ENCODE measurements at places on chromosomes 1 and 21.

DNA sequence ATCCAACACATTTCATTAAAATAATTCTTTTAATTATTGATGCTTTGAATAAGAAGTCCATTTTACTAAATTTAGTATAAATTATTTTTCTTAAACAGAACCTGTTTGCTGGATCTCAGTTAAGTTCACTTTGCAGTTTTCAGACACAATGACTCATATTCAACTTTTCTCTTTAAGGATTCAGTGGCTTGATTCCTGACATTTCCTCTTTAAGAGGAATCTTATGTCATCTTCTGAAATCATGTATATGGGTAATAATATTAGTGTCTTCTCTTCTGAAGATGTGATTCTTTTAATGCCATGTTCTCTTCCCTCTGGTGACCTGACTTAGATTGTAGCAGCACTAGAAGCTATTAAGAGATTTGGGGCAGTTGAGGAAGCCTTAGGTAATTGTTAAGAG is 12.6 kb downstream of the CREG1 start:
- peak; percentile 47 for DNase-seq

DNA sequence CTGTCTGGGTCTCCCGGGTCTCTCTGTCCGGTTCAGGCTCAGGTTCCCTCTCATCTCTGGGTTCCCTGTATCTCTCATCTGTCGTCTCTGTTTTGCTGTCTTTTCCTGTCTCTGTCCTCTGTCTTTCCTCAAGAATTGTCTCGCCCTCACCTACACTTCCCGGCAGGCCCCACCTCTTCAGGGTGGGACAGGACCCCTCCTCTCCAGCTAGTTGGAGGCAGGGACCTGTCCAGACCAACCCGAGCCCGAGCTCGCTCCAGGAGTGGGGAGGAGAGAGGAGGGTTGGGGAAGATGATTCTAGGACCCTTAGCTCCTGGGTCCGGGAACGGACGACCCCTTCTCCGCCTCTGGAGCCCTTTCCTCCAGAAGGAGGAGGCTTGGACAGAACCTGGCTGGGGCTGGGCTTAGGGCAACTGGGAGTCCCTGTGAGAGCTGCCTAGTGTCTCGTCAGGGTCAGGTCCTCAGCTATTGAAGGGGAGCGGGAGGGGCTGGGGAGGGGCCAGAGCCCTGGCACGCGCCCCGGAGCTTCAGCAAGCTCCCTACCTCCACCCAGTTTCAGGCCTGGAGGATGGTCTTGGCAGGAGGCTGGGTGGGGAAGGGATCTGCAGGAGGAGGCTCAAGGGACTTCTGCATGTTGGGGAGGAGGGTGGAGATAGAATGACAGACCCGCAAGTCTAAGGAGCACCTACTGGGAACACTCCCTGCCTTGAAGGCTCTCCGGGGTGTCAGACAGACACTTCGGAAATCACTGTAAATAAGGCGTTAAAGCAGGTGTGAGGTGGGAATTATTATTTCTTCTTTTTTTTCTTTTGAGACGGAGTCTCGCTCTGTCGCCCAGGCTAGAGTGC is 26.3 kb upstream of the EPB41 start:
- no peak for DNase-seq

DNA sequence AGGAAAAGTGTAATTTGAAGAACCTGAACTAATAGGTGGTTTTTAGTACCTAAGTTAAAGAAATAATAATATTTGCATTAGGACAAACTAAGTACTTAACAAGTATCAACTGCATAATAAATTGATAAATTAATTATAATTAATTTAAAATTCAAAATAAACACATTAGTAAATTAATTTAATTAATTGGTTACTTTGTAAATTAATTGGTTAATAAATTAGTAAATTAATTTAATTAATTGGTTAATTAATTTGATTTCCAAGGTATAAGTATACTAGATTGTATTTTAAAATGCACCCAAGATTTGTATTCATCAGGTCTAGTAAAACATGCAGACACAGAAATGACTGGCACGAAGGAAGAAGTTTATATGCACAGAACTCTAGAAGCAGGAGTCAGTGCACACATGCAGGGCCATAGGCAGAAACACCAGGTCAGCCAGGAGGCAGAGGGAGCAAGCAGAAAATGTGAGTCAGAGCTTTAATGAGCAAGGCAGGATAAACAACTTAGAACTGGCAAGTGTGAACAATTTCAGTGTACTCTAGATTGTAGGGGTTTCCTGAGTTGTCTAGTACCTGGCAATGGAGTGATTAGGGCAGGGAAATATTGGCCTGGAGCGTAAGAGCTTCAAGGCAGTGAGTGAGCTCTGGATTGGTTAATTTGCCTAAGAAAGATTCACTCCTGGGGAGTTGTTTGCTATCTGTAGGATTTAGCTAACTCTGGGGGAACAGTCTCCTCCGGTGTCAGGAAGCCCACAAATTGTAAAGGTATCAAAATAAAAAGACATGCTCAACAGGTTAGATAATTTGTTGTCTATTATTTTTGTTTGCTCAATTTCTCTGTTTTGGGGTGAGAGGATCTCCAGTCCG is 665.7 kb downstream of the MRPL39 start:
- DNase-seq = no peak

- peak; percentile 27 for DNase-seq
Observed at GRCh38 chr1:2003541-2004131, at the start of gene CFAP74. Gene CFAP74 (minus strand): TSS chr1:2003786. CDS start chr1:1990956, 12,830 bp downstream.

DNA sequence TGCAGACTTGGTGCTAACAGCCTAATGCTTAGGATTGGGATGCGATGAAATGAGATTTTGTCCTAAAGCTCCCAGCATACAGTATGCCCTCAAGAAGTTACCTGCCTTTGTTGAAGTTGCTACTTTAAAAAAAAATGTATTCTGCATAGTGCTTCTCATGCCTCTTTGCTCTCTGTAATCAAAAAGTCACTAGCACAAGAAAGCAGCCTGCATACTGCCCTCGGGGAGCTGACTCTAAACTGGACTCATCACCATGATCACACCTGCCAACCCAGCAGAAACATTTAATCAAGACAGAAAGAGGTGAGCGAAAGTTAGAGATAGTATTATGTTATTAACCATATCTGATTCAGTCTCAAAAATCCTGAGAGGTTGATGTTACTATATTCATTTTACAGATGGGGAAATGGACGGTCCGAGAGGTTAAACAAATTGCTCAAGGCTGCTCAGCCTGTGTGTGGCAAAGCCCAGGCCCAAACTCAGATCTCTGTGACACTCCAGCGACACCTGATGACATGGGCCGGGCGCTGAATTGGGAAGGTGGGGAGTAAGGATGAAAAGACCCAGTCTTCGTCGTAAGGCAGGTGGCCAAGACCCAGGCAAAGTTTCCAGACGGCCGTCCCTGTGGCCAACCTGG is 1.1 kb downstream of the BATF3 start:
- no peak for DNase-seq

- peak; percentile 16 for DNase-seq
Observed at GRCh38 chr1:11749203-11749689, 12.7 kb upstream of the C1orf167 start.

DNA sequence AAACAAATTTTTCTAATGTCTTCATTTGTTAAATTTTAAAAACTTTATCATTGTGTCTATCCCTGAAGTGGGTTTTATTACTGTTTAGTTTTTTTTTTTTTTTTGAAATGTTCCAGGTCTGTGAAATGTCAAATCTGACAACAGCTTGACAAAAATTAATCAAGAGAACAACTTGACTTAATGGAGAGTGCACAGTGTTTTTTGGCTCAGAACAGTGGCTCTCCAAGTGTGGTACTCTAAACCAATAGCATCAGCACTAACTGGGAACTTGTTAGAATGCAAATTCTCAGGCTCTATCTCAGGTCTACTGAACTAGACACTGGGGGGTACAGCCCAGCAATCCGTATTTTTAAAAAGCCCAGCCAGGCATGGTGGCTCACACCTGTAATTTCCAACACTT is 49.2 kb downstream of the ATP1B1 start:
- DNase-seq = no peak

- no peak for DNase-seq
Observed at GRCh38 chr1:147754661-147755060, 5.7 kb downstream of the GJA5 start.

DNA sequence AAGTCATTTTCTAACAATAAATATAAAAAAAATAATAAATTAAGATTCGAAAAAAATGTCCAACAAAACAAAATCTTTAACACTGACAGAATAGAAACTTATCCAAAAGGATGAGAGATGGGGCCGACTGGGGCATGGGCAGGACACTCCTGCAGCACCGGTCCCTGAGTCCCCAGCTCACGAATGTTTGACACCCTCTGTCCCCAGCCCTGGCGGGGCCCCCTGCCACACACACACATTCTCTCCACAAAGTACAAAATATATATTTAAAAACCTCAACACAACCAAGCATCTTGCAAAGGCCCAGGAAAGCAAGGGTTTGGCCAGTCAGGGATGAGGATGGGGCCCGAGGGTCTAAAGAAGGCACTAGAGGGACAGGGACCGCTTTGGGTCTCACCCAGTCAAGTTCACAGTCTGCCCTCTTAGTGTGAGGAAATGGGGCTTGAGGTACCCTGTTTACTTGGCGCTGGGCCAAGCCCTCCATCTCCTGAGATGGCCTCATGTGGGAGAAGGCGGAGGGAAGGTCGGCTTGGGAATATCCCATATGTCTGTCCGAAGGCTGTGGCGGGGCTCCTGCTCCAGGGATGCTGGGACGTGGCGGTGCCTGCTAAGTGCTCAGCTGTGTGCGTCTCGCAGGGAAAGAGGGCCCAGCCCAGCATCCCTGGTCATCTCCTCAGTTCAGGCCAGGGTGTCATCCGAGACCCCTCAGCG is 31.3 kb downstream of the EPHA2 start:
- no peak for DNase-seq

GRCh38 chr1:151327903-151328674 is 873 bp upstream of the PI4KB start:
- DNase-seq = no peak

DNA sequence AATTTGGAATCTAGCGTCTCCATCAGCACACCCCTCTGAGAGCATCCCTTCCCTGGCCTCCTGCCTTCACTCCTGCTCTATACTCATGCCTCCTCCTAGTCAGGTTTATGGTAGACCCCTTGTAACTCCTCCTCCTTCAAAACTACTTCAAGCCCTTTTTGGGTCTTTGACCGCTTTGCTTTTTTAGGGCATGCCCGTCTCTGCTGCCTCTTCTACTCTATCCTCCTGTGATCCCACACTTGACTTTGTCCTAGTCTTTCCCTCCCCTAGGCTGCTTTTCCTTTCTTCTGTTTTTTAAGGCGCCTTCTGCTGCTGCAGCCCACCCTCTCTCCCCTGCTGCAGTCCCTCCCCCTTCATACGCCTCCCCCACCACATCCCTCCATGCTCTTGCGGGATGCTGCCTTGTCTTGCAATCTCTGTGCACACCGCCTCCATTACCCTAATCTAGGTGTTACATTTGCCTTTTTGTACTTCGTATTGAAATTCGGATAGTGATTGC is 1.5 kb downstream of the SNX27 start:
- DNase-seq = no peak

DNA sequence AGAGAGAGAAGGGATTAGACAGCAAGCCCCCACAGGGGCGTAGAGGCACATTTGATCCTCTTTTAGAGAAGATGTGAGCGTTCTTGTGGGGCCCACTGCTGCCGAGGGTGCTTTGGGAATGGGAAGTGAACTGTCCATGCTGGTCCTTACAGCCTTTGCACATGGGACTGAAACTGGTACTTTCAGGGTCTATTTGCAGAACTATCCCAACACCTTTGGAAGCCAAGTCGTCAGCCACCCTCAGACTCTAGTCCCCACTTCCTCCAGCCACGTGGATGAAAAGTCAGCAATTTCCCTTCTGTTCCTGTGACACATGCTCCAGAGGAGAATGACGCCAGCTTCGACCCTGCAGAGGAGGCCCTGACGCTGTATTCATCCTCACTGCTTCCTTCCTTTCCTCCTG is 2.6 kb upstream of the RAB7B start:
- DNase-seq = no peak

DNA sequence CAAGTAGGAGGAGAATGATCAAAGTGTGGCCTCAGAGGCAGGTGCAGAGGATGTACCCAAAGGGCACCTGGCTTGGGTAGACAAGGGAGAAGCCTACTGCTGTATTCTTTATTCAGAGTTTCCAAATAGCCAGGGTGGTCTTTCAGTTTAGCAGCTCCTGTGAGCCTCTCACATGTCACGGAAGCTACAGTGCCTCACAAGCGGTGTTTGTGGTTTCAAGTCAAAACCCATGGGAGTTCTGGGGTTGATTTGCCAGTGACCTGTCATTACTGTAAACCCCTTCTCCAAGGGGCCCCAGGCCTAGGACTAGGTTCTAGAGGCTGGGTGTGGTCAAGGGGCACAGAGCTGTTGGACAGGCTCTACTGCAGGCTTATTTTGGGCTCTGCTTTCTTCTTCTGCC is 10.2 kb upstream of the IL10 start:
- DNase-seq = no peak

DNA sequence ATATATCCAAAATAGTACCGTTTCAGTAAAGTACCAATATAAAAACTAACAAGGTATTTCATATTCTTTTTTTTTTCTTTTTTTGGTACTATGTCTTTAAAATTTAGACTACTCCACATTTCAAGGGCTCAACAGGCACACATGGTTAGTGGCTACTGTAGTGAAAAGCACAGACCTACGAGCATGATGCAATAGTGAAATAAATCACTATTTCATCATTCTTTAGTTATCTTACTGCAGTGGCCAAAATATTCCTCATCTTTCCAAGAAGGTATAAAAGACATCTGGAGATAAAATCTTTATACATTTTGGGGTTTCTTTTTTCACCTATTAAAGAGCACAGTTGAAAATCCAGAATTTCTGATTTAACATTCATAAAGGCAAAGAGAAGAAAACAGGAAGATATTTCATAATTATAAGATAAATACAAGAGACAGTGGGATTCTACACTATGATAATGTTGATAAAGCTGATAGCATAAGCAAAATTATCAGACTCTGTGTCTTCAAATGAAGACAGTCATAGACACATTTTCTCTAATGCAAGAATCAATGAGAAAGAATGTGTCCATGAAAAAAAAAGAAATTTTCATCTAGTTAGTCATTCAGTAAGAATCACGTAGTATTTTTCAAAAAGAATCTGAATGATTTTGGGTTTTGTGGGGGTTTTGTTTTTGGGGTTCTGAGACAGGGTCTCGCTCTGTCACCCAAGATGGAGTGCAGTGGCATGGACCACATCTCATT is 41.9 kb downstream of the CEP170 start:
- peak; percentile 82 for DNase-seq

DNA sequence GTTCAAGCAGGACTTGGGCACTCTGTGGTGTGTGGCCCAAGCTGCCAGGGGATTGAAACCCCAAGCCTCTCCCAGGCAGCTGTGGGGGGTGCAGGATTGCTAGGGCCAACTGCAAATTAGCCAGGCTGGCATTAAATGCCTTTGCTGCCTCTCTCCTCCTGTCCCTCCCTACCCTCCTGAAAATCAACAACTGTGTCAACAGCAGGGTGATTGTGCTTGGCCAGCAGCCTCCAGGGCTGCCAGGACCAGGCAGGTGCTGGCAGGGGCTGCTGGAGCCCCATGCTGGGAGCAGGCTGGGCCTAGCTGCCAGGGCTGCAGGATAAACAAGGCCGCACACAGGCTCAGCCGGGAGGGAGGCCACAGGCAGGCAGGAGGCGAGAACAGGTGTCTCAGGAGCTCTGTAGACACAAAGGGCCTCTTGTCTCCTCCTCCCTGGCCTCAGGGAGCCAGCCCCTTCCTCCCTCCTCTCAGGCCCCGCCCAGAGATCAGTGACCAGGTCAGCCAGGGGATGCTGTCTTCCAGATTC is 11.4 kb downstream of the SOX13 start:
- no peak for DNase-seq

- no peak for DNase-seq
Observed at GRCh38 chr1:180953291-180954004, 40.8 kb downstream of the KIAA1614 start.
